ENCODE measurements at places on chromosomes 1 and 21.

GRCh38 chr1:63723602-63724001 is 50.2 kb upstream of the ROR1 start:
- no peak for DNase-seq

GRCh38 chr1:34762474-34763141 is 3.1 kb downstream of the GJB4 start:
- no peak for DNase-seq

DNA sequence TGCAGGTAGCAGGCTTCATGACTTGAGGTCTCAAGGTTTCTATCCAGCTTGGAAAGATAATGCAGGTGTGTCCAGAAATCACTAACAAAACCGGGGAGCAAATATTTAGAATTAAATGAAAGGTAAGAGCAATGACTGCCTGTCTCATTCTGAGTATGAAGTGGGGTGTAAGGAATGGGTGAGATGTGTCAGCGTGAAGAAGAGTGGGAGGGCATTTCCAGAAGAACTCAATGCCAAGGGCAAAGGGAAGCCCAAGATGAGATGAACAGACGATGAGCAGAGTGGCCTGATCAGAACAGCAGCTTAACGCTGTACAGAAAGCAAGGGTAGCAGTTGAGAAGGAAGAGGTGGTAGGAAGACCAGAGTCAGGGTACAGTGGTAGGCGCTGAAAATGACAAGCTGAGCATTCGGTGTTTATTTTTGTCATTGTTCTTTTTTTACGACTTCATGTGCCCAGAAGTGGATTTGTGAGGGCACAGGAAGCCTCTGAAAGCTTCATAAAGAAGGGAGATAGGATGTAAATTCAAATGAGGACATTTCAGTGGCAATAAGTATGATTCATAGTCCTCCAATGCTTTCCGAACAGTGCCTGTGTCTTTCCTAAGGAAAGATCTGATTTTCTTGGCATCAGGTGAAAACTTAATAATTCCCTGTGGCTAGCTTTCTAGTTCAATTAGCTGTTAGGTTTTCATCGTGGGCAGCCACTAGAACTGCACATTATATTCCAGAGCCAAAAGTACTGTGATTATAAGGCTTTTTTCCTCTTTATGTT is 190.5 kb downstream of the APP start:
- DNase-seq, result no peak

- DNase-seq, result no peak
Measured at GRCh38 chr1:109812691-109813393, 49.1 kb upstream of the EPS8L3 start.

- no peak for DNase-seq
Measured at GRCh38 chr1:194024659-194025058, 838.2 kb upstream of the B3GALT2 start.

DNA sequence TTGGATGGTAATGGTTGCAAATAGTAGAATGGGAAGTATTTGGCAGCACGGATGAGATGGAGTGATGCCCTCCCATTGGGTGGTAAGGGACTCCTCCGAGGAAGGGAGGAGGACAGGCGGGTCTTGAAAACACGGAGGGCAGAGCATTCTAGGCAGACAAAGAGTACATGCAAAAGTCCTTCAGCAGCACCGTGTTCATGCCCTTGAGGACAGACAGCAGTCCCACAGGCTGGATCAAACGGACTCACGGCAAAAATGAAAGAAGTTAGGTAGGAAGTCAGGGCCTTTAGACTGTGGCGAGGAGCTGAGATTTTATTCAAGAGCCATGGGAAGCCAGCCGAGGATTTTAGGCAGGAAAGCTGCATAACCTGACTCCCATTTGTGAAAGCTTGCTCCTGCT is 253.9 kb downstream of the RHOU start:
- DNase-seq, result no peak

DNA sequence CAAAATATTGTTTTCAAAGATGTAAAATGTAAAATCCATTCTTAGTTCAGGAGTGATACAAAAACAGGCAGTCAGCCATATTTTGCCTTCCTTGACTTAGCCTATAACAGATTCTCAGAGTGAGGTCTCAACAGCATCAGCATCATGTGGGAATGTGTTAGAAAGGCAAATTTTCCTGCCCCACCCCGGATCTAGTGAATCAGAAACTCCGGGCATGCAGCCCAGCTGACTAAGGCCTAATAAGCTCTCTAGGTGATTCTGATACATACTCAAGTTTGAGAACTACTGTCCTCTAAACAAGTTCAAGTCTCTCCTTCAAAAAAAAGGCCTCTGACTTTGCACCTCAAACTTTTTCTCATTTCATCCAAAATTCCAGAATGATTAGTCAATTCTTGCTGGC is 46.9 kb upstream of the PRRC2C start:
- no peak for DNase-seq

DNA sequence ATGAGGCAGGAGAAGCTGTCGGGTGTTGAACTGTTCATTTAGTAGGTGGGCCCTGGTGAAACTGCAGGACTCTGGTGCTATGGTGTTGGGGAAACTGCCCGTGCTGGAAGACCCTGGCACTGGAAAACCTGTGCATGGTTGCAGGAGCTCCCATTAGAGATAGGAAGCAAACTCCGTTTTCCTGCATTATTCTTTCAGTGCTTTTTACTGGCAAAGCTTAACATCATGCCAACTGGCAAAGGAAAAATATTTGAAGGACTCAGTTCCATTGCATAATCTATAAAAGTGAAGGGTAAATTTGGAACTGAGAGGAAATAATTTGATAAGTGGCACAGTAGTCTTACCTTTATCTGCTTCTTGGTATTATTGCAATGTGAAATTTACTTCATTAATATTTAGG is 31.7 kb upstream of the MPC2 start:
- no peak for DNase-seq

Measured in DMS79 (cell line).